SK-N-SH (cell line): ENCODE measurements at places on chromosomes 1 and 21.

GRCh38 chr1:234373959-234374254 is 651 bp downstream of the COA6 start:
- H3K4me1 ChIP-seq: peaks cover 13% of the 10 kb centered on the region
- peaks cover 13% of the 10 kb centered on the region for H3K36me3 ChIP-seq
- H3K27me3 ChIP-seq: no peaks in the 10 kb centered on the region
- peak overlapping the region; percentile 99 for H3K27ac ChIP-seq
- H3K4me3 ChIP-seq: peak overlapping the region; percentile 96

DNA sequence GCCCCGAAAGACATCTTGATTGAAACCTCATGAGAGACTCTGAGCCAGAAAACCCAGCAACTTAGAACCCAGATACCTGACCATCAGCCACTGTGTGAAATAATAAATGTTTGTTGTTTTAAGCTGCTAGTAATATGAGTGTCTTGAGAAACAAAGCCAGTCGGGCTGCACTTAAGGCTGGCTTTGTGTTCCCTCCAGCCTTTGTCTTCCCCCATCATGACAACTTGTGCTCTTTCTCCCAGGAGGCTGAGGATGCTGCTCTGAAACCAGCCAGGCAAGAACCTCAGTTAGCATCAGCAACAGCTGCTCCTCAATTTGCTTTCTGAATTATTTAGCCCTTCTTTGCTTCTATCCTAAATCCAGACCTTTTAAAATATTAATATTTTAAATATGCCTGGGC is 78.2 kb downstream of the SLC16A1 start:
- DNase-seq: no peak
- no peaks in the 10 kb centered on the region for H3K36me3 ChIP-seq
- H3K4me1 ChIP-seq: peaks cover 9% of the 10 kb centered on the region; the same call in 1 of the 2 replicates
- H3K27me3 ChIP-seq: no peaks in the 10 kb centered on the region
- H3K27ac ChIP-seq: no peak overlapping the region

GRCh38 chr1:232528472-232529089 is 101.4 kb downstream of the SIPA1L2 start:
- no peak overlapping the region for H3K4me3 ChIP-seq
- DNase-seq: no peak
- no peaks in the 10 kb centered on the region for H3K27me3 ChIP-seq
- H3K4me1 ChIP-seq: no peaks in the 10 kb centered on the region; the same call in none of the 2 replicates

DNA sequence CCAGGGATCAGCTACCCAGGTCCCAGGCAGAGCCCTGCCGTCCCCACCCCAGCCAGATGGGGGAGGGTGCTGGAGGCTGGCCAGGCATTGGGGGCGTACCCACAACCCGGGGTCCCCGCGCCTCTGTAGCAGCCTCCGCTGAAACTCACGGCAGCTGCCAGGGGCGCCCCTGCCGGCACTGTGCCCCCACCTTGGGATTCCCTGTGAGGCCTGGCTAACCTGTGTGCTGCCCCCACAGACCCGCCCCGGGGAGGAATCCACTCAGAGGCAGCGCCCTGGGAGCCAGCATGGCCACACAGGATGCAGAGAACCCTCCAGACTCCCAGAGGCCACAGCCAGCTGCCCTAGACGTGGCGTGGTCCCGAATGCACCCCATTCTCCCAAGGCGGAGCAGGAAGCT is 3.8 kb downstream of the DVL1 start:
- no peak for DNase-seq
- H3K4me3 ChIP-seq: no peak overlapping the region
- no peaks in the 10 kb centered on the region for H3K36me3 ChIP-seq
- no peaks in the 10 kb centered on the region for H3K27me3 ChIP-seq
- peaks cover 19% of the 10 kb centered on the region; the same call in 1 of the 2 replicates for H3K4me1 ChIP-seq
- no peak overlapping the region for H3K27ac ChIP-seq

DNA sequence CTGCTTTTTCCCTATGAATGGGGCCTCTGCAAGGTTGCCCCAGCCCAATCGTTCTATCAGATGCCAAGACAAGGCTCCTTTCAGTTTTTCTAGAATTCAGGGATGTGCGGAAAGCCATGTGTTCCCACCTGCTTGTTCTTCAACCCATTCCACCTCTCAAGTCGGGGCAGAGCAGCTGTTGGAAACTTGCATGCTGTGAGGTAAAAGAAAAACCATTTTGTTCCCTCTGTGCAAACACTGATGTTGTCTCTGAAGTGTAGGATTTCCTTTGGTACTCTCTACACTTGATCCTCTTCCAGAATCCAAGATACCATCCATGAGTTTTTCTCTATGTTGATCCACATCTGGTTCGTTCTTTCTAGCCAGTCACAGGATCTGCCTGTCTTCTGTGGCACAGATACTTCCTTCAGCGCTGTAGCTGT is 7.3 kb downstream of the IER5 start:
- no peak overlapping the region for H3K4me3 ChIP-seq
- H3K4me1 ChIP-seq: peaks cover 73% of the 10 kb centered on the region
- H3K27ac ChIP-seq: peak overlapping the region; percentile 98
- DNase-seq: no peak
- no peaks in the 10 kb centered on the region for H3K27me3 ChIP-seq

DNA sequence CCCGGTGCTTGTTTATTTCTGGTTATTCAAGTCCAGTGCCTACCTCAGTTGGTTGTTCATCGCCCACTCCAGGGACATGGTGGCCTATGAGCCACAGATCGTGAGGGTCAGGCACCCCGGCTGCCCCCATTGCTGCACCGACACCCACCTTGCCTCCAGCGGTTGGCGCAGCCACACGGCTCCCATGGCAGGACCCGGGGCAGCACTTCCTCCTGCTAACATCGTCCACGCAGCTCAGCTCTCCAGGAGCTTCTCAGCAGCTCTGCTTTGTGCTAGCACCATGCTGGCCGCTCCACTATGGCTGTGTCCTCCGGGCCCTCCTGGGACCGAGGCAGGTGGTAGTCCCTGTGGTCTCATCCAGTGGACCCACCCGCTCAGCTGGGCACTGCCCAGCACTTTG is 13.9 kb upstream of the PRKCZ start:
- no peak overlapping the region for H3K27ac ChIP-seq
- no peaks in the 10 kb centered on the region for H3K27me3 ChIP-seq
- peaks cover 21% of the 10 kb centered on the region; the same call in 1 of the 2 replicates for H3K4me1 ChIP-seq
- H3K36me3 ChIP-seq: no peaks in the 10 kb centered on the region

DNA sequence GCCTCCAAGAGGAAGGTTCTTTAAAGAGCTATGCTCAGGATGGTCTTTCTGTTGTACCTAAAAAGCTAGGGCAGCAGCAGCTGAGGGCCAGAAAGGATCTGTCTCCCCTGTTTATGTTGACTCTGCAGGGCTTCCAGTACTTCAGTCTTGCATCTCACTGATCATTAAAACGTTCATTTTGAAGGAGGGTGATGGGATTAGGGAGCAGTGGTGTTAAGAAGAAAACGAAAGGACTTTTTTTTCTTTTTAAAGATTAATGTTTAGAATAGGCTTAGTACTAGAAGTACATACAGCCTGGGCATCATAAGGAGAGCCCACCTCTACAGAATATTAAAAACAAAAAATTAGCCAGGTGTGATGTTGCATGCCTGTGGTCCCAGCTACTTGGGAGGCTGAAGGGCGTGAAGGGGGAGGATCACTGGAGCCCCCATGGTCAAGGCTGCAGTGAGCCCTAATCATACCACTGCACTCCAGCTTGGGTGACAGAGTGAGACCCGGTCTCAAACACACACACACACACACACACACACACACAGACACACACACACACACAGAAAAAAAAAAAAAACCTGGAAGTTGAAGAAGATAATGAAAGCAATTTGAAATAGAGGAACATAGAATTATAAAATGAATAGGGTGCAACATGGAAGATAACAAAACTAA is 2.9 kb downstream of the CR1L start:
- peaks cover 7% of the 10 kb centered on the region for H3K27me3 ChIP-seq
- no peak overlapping the region for H3K27ac ChIP-seq
- DNase-seq: no peak
- no peaks in the 10 kb centered on the region for H3K36me3 ChIP-seq
- H3K4me3 ChIP-seq: no peak overlapping the region

- no peak for DNase-seq
- H3K4me1 ChIP-seq: no peaks in the 10 kb centered on the region
- H3K36me3 ChIP-seq: no peaks in the 10 kb centered on the region
- H3K27ac ChIP-seq: no peak overlapping the region
These were observed 2.2 kb downstream of the BCAN start for GRCh38 chr1:156644146-156644545.

DNA sequence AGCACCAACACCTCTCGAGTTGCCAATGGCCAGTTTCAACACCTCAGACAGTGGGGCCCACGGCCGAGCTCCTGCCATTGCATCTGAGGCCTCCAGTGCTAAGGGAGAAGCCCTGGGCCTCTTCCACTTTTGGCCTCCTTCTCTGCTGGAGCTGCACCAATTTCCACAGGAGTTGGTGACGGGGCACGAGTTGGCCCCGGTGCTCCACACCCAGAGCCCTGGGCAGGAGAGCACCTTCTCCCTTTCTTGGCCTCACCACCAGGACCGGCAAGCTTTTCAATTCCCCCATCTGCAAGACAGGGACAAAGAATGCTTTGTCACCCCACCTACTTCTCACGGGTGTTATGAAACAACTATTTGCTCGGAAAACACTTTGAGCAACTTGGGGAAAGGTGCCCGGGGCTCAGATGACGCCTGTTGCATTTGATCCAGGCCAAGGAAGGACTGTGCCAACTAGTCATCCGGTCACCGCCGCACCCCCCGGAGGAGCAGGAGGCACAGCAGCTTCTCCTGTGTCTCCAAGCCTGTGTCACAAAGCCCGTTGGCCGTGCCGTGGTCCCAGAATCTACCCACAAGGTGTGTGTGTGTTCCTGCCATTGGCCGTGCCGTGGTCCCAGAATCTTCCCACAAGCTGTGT is 55.2 kb downstream of the TOMM20 start:
- H3K4me3 ChIP-seq: no peak overlapping the region
- H3K27ac ChIP-seq: peak overlapping the region; percentile 95; the same call in 1 of the 2 replicates
- no peak for DNase-seq

DNA sequence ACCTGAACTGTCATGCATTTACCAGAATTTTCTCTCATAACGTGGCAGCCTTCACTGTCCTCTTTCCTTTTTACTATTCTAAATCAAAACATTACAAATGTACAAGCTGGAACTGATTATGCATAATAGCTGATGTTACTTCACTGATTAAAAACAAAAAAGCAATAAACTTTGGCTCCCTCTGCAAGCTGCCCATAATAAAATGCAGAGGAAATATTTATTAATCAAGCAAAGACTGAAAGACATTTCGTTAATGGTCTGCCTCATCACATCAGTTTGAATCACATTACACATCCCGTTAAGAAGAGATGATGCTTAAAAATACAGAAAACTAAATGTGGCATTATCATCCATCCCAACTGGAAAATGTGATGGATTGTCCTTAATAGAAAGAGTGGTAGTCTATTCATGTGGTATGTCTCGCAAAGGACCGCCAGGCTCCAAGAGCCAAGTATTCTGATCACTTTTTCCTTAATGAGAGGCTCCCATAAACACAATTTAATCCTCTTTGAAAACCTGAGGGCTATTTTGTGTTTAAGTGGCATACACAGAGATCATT is 225.3 kb downstream of the RGS7 start:
- no peak for DNase-seq
- no peaks in the 10 kb centered on the region for H3K27me3 ChIP-seq
- no peak overlapping the region; the same call in 1 of the 2 replicates for H3K27ac ChIP-seq

- no peaks in the 10 kb centered on the region for H3K27me3 ChIP-seq
- no peak overlapping the region for H3K27ac ChIP-seq
- H3K4me3 ChIP-seq: no peak overlapping the region
- H3K36me3 ChIP-seq: no peaks in the 10 kb centered on the region
These were observed 174.7 kb downstream of the NRIP1 start for GRCh38 chr21:14890141-14890540.

- H3K4me1 ChIP-seq: peaks cover 18% of the 10 kb centered on the region
- H3K27ac ChIP-seq: no peak overlapping the region
- DNase-seq: no peak
- H3K27me3 ChIP-seq: no peaks in the 10 kb centered on the region
- H3K4me3 ChIP-seq: no peak overlapping the region
These were observed 39.3 kb downstream of the NAV1 start for GRCh38 chr1:201578008-201578888.

DNA sequence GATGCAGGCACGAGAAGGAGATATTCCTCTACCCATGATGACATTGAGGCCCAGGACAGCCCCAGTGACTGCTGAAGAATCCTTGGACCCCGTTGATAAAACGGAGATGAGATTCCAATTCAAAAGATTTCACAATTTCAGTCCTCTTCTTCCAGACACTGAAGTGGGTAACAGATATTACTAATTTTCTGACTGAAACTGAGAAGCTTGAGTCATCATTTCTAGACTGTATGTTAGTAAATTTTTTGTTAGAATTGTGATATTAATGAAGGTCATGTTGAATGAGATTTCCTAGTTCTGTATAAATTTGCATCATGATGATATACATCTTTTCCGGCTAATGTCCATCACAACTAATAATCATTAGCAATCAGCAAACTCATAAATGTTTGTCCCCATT is 185.8 kb downstream of the CHRM3 start:
- no peak for DNase-seq
- H3K27me3 ChIP-seq: no peaks in the 10 kb centered on the region
- H3K36me3 ChIP-seq: no peaks in the 10 kb centered on the region; the same call in 1 of the 2 replicates
- no peak overlapping the region for H3K4me3 ChIP-seq
